Right cardiac atrium (tissue), 5 donors: ENCODE measurements at places on chromosomes 5 and 9. TPM values are rescaled to one million over a fixed set of nuclear protein-coding genes. Genes with fewer than 3 reads are reported as not detected.

GRCh38 chr9:86649913-86650312 is 295.7 kb upstream of the TUT7 start:
- no peak for DNase-seq

DNA sequence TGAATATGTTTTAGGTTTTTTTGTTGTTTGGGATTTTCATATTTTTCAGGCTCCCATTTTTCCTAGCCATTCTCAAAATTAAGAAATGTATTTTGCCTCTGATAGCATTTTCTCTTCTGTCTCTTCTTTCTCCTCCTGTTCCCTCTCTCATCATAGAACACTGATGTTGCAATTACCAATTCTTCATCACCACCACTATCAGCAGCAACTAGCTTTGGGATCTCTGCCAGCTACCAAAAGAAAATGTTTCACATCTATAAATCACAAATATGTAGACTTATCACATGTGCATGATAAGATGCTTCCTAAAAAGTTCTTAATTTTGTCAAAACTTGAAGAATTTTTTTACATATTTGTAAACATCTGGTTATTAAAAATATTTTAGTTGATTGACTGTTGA is 887.1 kb downstream of the MAT2B start:
- no peak for DNase-seq

Gene AGXT2
- not detected for polyA plus RNA-seq

DNA sequence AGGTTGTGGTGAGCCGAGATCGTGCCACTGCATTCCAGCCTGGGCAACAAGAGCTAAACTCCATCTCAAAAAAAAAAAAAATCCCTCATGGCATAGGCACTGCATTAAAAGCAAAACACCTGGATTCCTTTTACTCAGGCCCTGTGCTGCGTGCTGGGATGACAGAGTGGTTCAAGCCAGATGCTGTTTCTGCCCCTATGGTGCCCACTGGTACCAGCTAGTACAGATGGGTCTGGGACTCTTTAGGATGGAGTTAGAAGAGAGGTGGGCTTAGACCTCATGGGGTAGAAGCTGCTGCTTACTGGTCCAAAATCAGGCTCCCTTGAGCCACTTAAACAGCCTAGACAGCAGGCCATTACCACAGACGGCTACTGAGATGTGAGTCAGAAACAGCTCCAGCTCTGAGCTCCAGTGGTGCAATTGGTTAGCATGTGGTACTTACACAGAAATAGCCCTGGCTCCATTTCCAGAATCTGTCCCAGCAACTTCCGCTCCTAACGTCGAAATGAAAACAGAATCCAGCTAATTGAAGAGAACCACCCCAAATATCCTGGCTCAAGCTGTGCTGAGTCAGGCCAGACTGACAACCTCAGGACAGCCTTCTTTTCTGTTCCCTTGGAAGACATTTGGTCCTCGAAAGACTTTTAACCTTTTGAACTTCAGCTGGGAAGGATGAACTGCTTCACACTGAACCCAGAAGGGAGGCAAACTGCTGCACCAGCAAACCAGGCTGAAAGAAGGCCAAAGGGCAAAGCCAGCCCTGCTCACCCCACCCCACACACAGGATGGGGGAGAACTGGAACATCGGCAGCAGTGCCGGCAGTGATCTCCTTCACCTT is 15.5 kb downstream of the C5orf15 start:
- DNase-seq = peak; percentile 66

Gene ECM2
- polyA plus RNA-seq = 10.8 TPM

GRCh38 chr9:5095795-5096194 is 89.6 kb downstream of the INSL6 start:
- no peak for DNase-seq

Gene NFIL3
- 43.7 TPM for polyA plus RNA-seq

Gene LMX1B
- 0.81 TPM for polyA plus RNA-seq
